ENCODE measurements at places on chromosomes 1 and 21.

DNA sequence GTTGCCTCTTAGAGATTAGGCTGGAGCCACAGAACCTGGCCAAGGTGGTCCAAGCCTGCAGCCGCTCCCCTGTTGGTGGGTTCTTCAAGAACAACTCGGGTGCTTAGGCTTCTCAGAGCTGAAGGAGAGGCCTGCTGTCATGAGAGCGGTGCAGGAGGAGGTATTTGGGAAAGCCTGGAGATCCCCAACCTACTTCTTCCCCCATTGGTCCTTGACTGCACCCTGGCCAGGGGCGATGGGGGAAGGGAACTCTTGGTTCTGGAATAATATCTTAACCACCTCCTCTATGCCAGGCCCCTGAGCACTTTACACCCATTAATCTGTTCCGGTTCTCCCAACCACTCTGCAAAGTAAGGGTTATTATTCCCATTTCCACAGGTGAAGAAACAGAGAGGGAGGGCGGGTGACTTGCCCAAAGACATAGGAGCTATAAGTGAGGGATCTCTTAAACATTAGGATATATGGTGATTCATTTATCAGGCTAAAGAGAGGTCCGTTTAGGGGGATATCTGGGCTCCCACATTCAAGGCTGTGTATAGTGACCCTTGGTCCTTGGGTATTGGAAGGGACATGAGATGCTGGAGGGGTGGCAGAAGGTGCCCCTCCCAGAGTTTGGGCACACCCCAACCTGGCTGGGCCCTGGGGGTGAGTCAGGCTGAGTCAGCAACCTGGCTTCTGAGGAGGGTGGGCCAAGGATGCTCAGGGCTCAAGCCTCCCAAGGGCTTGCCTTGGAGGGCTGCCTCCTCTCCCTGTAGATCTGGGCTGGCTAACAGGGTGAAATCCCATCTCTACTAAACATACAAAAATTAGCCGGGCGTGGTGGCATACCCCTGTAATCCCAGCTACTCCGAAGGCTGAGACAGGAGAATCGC is 5.2 kb downstream of the TRNP1 start:
- DNase-seq = no peak

- no peak for DNase-seq
These were observed 125.9 kb upstream of the GALNT2 start for GRCh38 chr1:229941160-229941559.

DNA sequence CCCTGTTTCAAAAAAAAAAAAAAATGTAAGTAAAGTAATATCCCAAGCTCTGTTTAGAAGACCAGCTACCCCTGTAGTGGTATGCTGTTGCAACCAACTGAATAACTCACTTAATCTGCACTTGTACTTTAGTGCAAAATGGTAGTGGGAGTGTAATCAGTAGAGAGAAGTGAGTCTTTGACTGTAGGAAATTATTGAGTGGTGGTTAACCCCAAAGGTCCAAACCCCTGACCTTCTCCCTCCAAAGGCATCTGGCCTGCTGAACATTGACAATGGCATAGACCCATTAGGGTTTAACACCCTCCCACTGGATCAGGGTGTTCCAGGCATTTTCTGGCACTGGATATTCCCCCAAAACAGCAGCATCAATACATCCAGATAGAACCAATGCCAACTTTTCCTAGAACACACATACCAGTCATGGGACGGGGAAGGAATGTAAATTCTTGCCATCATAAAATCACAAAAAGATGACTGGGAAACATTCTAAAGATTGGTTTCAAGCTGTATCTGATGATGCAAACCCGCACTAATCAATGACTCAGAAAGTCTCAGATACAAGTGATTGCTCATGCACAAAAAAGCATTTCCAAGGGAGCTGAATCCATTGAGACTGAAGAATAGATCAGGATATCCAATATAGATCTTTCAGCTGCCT is 110.3 kb downstream of the MRPL39 start:
- no peak for DNase-seq

DNA sequence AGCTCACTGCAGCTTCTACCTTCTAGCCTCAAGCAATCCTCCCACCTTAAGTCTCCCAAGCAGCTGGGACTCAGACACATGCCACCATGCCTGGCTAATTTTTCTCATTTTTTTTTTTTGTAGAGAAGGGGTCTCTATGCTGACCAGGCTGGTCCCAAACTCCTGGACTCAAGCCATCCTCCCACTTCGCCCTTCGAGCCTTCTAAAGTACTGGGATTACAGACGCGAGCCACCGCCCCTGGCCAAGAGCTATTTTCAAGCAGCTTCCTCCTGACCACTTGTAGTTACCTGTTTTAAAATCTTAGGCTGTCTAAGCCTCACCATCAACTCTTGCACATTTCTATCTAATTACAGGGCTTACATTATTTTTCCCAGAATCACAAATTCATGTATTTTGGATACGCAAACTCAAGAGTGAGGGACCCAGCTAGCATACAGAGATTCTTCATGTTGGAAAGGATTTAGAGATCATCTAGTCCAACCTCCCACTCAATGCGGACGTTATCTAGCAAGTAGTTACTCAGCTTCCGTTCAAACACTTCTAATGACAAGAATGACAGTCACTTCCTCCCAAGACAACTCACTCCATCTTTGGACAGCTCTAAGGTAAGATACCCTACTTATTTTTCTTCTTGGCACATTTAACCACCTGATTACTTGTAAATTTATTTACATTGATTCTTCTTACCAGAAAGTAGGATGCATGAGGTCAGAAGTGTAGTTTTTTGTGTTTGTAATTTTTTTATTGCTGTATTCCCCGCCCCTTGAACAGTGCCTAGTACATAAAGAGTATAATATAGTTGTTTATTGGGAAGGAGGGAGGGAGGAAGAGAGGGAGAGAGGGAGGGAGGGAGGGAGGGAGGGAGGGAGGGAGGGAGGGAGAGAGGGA is 65.4 kb downstream of the LUZP1 start:
- DNase-seq = peak; percentile 60

- DNase-seq = no peak
These were observed 36.2 kb upstream of the DMBX1 start for GRCh38 chr1:46453449-46453848.

- no peak for DNase-seq
These were observed 4.7 kb downstream of the LDLRAD2 start for GRCh38 chr1:21816602-21817302.

GRCh38 chr1:171833091-171833825 is 8.0 kb upstream of the DNM3 start:
- DNase-seq = no peak

- no peak for DNase-seq
These were observed 38.4 kb downstream of the LHX8 start for GRCh38 chr1:75172556-75172955.

GRCh38 chr1:94105957-94106529 is 14.9 kb downstream of the ABCA4 start:
- no peak for DNase-seq

DNA sequence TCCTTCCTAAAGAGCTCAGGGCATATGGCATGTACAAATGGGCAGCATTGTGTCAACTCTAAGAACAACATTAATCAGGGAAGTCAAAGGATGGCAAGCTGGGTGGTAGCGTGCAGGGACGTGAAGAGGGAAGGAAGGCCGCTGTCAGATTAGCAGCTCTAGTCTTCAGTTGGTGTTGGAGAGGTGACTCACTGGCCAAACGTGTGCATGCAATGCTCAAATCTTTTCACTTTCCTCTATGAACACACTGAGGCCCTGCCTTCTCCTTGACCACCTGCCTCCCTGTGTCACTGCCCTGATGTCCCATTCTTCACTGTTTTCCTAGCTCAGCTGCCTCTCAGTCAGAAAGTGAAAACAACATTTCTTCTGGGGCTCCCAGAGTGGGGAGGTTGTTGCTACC is 5.9 kb upstream of the PIGR start:
- DNase-seq = no peak

DNA sequence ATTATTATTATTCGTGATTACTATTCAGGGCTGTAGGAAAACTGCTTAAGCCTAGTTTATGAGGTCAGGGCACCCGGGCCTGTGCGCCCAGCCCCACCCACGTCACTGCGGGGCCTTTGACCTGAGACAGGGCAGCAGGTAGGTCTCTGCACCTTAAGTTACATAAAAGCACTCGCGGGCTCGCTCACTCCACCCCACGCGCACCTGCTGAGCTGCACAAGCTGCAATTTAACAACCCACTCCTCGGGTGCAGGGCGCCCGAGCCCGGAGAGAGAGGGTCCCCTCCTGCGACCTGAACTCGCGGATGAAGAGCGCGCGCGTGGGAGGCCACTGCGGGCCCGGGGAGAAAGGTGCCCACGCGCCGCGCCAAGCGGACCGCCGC is 477 bp downstream of the ICMT start:
- peak; percentile 80 for DNase-seq

DNA sequence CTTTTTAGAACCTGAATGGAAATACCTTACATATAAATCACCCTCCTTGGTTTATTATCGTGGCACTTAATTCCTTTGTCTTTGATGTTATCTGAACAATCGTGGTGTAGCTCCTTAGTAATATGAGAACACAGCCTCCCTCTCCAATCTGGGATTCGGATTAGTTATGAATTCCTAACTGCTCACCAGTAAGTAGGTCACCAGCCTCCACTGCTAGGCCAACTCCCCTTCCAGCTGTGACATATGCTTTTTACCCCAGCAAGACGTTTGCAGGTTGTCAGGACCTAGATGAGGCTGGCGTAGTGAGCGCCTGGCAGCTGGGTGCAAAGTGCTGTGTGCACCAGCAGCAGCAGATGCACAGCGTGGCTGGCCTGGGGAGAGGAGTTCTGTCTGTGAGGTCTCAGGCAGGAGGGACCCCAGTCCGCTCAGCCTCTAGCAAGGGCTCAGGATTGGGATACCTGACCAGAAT is 38.2 kb downstream of the NTPCR start:
- DNase-seq = no peak

DNA sequence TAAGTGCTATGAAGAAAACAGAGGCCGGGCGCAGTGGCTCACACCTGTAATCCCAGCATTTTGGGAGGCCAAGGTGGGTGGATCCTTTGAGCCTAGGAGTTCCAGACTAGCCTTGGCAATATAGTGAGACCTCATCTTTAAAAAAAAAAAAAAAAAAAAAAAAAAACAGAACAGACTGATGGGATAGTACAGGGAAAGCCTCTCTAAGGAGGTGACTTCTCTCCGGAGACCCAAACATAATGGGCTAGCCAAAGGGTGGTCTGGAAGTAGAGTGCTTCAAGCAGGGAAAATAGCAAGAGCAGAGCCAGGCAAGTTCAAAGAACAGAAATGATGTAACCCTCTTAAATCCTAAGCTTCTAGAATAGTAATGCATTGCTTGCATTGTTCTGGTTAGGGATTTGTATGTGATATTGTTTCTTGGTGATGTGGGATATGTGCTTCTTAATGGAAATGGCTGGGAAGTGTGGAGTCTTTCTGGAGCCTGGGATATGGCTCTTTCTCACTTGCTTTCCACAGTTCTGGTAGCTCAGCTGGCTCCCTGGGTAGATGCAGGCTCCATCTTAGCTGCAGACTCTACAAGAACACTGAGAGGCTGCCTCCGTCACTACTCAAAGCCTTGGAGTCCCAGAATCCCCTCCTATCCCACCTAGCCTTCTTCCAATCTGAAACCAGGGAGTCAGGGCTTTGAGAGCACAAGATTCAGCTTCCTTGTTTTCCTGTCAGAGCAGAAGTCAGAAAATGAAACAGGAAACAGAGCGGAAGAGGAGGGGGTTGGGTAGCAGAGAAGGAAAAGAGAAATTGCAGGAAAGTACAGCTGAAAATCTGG is 1.9 kb upstream of the PIGV start:
- no peak for DNase-seq

- no peak for DNase-seq
These were observed 12.6 kb upstream of the RCSD1 start for GRCh38 chr1:167617153-167618147.

- DNase-seq = no peak
These were observed 155.9 kb downstream of the ZNF281 start for GRCh38 chr1:200253774-200254495.

GRCh38 chr1:44526295-44527073 is 121.4 kb downstream of the RNF220 start:
- DNase-seq = no peak

GRCh38 chr1:67814121-67814772 is 19.0 kb downstream of the GNG12 start:
- DNase-seq = no peak

GRCh38 chr1:55662875-55663274 is 447.7 kb upstream of the USP24 start:
- DNase-seq = no peak

- DNase-seq = no peak
These were observed 415.4 kb downstream of the PTBP2 start for GRCh38 chr1:97136996-97137395.

- DNase-seq = no peak
These were observed 25.7 kb downstream of the AADACL4 start for GRCh38 chr1:12669529-12670068.

GRCh38 chr21:9763306-9763705 is 758.1 kb upstream of the TPTE start:
- DNase-seq = no peak
